Neural progenitor cell (in vitro differentiated cells): ENCODE measurements at places on chromosomes 2 and 18.

- DNase-seq, result no peak
Measured at GRCh38 chr2:75790121-75790813, 79.6 kb upstream of the GCFC2 start.

DNA sequence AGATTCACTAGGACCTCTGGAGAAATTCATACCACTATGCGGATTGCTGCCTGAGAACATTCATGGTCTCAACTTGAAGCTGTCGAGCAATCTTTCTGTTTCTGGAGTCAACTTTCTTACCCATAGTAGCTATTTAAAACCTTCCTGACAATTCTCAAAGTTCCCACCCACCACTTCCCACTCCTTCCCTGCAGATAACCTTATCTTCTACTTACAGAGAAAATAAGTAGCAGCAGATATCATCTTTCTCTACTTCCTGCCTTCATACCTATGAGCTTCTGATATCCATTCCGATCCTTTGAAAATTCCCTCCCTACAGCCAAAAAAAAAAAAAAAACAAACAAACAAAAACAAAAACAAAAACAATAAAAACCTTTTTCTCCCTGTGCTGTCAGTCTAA, 81.2 kb upstream of the CYRIA start:
- DNase-seq, result no peak

DNA sequence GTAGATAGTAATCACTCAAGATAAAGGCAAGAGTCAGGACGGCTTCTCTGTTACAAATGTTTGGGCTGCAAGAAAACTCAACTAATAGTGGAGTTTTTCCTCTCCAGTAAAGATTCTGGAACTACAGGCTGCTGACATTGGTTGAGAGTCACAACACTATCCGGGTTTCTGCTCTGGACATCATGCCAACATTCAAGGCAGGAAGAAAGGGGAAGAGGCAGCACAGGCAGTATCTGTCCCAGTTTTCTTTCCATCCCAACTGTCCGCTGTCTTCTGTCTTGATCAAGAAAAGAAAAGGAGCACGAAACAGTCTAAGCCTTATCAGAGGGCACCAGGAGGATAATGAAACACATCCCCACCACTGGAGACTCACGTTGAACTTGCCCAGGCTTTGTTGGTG, 132.1 kb downstream of the MAIP1 start:
- no peak for DNase-seq

GRCh38 chr2:26870585-26871095, 22.7 kb downstream of the DPYSL5 start:
- no peak for DNase-seq

DNA sequence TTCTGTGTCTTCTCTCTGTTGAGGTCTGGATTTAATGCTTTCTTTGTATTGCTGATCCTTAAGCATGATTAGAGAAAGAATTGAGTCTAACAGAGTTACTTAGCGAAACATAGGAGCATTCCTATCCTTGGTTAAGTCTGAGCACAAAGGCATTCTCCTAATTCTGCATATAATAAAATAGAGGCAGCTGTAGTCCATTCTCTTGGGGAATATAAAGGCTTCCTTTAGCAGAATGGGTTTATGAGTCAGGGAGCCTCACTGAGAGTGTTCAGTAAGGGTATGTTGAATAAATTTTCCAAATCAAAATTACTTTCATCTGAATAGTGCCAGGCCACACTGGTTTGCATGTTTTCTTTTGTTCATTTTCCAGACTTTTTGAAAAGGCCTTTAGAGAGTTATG, 101.5 kb downstream of the GALNT1 start:
- peak; percentile 53 for DNase-seq

- no peak for DNase-seq
Measured at GRCh38 chr2:100992262-100992661, 9.8 kb upstream of the RPL31 start.

DNA sequence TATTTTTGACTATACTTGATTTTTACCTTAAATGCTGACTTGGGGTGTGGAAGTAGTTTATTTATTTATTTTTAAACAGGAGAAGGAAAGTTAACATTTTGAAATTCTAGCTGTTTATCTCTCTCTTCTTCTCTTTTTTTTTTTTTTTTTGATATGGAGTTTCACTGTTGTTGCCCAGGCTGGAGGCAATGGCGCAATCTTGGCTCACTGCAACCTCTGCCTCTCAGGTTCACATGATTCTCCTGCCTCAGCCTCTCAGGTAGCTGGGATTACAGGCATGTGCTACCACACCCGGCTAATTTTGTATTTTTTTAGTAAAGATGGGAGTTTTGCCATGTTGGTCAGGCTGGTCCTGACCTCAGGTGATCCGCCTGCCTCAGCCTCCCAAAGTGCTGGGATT, 11.1 kb downstream of the WDR43 start:
- DNase-seq, result no peak

DNA sequence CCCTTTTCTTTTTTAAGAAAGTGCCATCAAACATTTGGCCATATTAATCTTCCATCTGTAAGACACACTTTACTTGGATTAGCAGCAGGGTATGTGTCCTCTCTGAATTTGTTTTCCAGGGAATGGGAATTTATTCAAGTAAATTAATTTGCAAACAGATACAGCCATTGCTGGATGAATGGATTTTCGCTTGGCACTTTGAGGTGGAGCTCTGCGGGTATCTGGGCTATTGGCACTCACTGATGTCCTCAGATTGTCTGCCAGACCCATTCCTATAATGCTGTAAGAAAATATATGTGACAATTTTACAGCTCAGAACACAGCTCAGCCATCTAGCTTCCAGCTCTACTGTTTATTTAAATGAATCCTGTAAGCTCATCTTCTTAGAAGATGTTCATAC, 201.2 kb upstream of the CDH20 start:
- no peak for DNase-seq

DNA sequence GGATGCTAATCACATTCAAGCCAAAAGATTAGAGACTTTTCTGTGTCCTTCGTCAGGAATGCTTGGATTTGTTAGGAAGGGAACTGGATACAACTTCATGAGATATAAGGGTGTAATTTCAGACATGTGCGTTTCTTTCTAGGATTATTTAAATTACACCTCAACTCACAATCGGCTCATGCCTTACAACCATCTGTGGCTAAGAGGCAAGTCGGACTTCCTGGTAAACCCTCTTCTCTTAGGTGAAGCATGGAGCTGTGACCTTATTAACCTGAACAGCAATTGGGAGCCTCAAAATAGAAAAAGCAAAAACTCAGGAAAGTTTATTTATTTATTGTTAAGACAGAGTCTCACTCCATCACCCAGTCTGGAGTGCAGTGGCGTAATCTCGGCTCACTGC, 61.8 kb downstream of the SEMA4F start:
- no peak for DNase-seq

GRCh38 chr2:80238692-80239469, 65.7 kb downstream of the LRRTM1 start:
- DNase-seq, result peak; percentile 51

- peak; percentile 86 for DNase-seq
Measured at GRCh38 chr2:42809819-42810120, 17.4 kb upstream of the HAAO start.

GRCh38 chr2:101325425-101325824, 16.9 kb upstream of the RNF149 start:
- DNase-seq, result no peak

GRCh38 chr18:48859311-48860268, 91.2 kb downstream of the SMAD7 start:
- peak; percentile 92 for DNase-seq

DNA sequence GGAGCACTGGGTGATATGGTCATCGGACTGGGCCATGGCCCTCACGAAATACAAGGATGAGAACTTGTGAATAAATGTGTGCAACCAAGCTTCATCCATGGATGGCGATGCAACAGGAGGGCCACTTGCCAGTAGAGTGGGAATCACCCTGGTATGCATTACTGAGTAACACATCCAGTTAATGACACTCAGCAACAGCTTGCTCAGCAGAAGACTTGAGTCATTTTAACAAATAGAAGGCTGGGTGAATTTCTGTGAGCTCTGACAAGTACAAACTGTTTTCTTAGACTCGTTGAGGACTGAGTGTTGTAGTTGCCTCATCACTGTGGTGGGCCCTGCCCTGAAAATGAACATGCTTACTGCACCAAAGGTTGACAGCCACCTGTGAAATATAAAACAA, 221.6 kb downstream of the NCKAP5 start:
- no peak for DNase-seq

- DNase-seq, result no peak
Measured at GRCh38 chr2:75140288-75140687, 59.0 kb downstream of the TACR1 start.

GRCh38 chr2:154698296-154698720, at the start of gene KCNJ3:
Gene KCNJ3 (plus strand): TSS chr2:154698695. CDS start chr2:154698776, 81 bp downstream.
- DNase-seq, result no peak

- DNase-seq, result no peak
Measured at GRCh38 chr2:126399001-126399400, 257.0 kb upstream of the GYPC start.
